ENCODE measurements at places on chromosomes 4 and X.

- DNase-seq, result no peak
Observed at GRCh38 chrX:39721566-39722279, 376.0 kb downstream of the BCOR start.

GRCh38 chrX:118660085-118660484, 67.3 kb upstream of the IL13RA1 start:
- no peak for DNase-seq

GRCh38 chrX:109077788-109078187, 341.4 kb upstream of the IRS4 start:
- DNase-seq, result no peak

DNA sequence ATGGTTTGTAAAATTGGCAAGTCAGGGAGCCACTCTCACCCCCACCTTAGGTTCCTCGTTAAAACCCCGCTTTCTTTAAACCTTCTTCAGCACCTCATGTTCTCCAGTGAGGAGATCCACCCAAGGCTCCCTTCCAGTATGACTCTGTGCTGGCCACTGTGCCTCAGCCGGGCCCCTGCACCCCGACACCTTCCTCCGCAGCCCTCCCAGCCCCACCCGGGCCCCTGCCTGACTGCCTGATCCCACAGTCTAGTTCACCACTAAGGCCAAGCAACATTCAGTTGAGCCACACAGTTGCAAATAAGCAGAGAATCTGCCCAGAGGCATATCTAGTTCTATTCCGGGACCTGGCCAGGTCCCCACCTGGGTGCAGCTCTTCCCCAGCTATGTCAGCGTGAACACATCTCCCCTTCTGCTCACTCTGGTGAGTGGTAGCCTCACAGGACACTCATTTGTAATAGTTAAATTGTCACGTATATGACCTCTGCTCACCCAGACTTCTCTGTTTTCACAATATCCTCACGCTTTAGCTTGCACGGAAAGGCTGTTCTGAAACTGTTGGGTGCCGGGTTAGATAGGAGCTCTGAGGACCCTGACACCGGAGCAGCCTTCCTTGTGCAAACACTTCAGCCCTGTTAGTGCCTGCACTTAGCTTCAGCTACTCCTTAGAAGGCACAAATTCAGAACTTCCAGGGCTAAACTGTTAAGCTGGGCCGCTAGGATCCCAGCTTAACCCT, 146.8 kb downstream of the DCTD start:
- DNase-seq, result no peak

DNA sequence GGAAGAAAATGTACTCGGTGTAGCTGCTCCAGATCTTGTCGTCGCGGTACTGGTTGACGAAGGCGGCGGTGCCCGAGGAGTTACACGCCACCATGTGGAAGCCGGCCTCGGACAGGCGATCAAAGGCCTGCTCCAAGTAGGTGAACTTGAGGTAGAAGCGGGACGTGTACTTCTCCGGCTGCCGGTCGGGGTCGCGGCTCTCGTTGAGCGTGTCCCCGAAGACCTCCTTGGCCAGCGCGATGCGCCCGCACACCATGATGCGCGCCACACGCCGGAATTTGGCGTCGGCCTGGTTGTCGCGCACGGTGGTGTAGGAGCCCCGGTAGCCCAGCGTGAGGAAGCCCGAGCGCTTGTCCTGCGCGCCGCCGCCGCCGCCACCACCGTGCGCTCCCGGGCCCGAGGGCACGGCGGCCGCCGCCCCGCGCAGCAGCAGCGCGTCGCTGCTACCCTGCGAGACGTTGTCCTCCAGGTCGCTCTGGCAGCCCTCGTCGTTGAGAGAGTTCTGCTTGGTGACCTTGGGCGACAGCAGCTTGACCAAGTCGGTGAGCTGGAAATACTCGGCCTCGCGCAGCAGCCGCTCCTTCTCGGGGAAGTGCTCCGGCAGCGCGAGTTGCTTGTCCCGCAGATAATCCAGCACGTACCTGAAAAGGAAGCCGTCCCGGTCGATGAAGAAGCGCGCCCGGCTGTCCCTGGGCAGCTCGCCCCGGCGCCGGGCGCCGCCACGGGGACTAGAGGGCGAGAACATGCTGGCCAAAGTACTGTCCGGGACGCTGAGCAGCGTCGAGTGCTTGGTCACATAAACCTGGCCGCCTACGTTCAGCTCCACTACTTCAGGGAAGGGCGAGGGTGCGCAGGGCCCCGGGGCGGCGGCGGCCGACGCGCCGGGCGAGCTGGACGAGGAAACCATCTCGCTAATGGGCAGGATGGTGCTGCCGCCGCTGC, 775 bp downstream of the KCTD8 start:
- DNase-seq, result peak; percentile 4

- no peak for DNase-seq
Observed at GRCh38 chr4:139078926-139079325, 63.3 kb downstream of the NOCT start.

GRCh38 chrX:124555036-124555595, 208.8 kb downstream of the SH2D1A start:
- DNase-seq, result no peak

GRCh38 chr4:44861756-44862155, 135.4 kb upstream of the GNPDA2 start:
- no peak for DNase-seq

- no peak for DNase-seq
Observed at GRCh38 chrX:68049466-68049865, 383.8 kb downstream of the OPHN1 start.

- no peak for DNase-seq
Observed at GRCh38 chr4:99622341-99622740, 35.3 kb downstream of the C4orf54 start.

DNA sequence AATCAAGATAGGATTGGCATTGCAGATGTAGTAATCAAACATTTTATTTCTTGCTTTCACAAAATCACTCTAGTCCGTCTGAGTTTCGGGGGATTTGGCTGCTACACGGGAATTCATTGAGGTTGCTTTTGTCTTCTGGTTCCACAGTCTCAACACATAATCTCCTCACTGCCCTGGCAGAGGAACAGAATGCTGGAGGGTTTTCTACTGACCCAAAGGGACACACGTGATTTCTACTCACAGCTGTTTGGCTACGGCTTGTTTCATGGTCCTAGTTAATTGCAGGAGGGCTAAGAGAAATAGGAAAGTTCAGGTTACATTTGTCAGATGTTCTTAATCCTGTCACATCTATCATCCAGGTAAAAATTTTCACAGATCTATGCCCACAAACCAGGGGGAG, 1811.6 kb downstream of the ARAP2 start:
- no peak for DNase-seq

DNA sequence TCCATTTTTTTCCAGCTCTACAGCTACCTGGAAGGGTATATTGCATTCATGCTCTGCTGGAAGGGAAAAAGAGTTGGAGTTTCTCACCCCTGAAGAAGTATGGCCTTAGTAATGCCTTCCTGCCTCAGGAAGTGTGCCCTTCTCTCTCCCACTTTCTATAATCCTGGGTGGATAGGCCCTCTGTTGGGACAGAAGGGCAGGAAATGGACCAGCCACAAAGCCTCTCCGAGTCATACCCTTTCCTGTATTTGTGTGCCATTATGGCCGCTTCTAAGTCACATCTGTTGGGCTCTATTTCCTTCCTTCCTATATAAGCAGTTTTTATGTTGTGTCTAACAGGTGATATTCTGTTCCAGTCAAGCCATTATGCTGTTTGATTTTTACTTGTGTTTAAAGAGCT, 74.8 kb upstream of the SMARCA5 start:
- DNase-seq, result no peak

DNA sequence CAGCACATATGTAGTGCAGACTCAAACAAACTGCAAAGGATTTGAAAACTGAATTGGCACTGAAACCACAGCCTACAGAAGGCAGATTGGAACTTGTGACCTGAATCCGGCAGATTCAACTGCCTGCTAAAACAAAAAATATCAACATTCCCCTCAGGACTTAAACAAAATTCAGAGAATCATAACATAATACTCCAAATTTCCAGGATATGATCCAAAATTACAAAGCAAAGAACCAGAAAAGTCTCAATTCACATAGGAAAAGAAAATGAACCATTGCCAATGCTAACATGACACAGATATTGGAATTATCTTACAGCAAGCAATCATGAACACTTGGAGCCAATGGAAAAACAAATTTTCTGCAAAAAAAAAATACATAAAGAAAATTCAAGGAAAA, 250.4 kb downstream of the PRDM5 start:
- no peak for DNase-seq

Measured in DMS153 (cell line).